Osteocyte (in vitro differentiated cells): ENCODE measurements at places on chromosomes 2 and 18.

DNA sequence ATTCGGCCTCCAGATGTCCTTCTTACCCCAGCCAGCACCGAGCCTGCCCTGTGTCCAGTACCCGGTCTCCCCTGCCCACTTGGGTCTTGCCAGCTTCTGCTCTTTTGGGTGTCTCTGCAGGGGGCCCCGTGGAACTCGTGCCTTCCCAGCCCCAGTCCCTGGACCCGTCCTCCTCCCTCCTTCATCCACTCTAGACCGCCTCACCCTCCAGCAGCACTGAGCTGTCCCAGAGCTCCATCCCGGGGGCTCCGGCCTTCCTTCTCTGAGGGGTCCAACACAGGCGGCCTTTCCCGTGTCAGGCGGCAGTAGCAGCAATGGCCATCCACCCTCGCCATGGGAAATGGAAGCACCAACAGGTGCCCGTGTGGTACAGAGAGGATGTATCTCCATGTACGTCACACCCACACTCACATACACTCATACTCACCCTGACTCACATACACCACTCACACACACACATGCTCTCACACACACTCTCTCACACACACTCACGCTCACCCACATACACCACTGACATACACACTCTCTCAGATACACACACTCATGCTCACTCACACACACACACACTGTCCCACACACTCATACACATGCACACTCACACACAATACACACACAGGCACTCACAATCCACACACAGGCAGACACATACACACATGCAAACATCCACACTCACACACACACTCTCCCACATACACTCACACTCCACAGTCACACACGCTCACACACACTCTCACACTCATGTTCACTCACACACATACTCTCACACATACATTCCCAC lies 827.5 kb upstream of the SALL3 start:
- no peaks in the 10 kb centered on the region for H3K36me3 ChIP-seq
- H3K4me3 ChIP-seq = no peak overlapping the region
- no peak for DNase-seq
- no peaks in the 10 kb centered on the region for H3K27me3 ChIP-seq
- H3K4me1 ChIP-seq = no peaks in the 10 kb centered on the region

DNA sequence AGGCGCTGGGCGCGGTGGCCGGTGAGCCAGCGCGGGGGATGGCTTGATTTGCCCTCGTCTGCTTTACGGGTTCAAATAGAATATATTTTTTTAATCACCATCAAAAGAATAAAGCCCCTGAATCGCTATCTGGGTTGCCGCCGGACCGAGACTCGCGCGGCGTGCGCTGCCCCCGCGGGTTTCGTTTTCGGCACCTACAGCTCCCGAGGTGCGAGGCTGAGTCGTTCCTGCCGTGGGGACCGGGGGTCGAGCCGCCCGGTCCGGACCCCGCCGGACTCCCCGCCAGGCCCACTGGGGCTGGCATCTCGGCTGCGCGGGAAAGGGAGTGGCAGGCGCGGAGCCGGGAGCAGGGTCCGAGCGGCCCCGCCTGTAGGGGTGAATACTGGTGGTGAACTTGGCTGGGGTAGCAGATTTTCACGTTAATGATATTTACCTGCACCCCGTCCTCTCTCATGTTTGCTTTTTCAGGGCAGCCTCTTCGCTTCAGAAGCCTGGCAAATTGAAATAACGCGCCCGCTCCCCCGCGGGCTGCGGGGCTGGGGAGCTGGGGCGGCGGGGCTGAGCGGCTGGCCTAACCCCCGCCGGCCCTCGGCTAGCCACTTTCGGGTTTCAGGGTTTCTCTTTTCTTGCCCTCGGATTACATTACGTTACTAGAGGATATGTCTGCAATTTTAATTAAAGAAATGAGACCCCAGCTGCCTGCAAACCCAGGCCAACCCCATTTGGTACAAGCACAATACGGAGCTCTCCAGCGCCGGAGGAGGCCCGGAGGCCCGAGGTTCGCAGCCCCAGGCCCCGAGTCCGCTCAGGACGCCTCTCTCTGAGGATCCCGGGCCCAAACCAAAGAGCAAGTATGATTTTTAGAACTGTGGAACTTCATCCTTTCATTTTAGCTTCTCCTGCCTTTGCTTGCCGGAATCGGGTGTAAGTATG lies 1.7 kb upstream of the CELF4 start:
- peaks cover 14% of the 10 kb centered on the region for H3K4me1 ChIP-seq
- no peaks in the 10 kb centered on the region for H3K36me3 ChIP-seq
- no peak for DNase-seq
- no peak overlapping the region for H3K27ac ChIP-seq

- no peak overlapping the region for H3K27ac ChIP-seq
- H3K36me3 ChIP-seq = peaks cover 2% of the 10 kb centered on the region
- H3K27me3 ChIP-seq = no peaks in the 10 kb centered on the region
- no peak overlapping the region for H3K4me3 ChIP-seq
Measured at GRCh38 chr2:28209261-28209691, 183.4 kb upstream of the FOSL2 start.

DNA sequence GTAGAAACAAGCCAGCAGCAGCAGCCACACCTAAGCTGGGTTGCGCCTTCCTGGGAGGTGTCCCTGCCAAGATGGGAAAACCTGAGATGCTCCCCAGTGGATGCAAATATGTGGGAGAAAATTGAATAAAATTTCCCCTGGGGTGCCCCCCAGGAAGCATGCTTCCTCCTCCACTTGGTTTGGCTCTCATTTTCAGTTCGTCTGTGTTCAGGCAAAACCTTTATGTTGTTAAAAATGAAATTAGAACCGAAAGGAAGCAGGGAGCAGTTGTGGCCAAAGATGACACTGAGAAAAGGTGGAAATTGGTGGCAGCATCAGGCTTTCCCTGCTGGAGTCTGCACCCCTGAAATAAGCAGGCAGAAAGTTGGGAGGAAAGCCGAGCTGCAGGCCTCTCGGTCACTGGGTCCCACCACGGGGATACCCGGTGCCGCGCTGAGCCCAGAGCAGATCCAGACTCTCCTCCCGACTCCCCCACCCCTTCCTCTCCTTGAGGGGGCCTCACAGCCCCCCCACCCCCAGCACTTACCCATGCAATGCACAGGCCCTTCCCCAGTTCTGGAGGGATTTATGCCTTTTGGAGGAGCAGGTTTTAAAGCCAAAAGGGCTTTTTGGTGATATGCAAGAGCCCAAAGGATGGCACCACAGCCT lies 267.7 kb upstream of the SPRED2 start:
- peaks cover 16% of the 10 kb centered on the region for H3K27me3 ChIP-seq
- H3K36me3 ChIP-seq = no peaks in the 10 kb centered on the region
- no peak for DNase-seq
- no peak overlapping the region for H3K4me3 ChIP-seq

DNA sequence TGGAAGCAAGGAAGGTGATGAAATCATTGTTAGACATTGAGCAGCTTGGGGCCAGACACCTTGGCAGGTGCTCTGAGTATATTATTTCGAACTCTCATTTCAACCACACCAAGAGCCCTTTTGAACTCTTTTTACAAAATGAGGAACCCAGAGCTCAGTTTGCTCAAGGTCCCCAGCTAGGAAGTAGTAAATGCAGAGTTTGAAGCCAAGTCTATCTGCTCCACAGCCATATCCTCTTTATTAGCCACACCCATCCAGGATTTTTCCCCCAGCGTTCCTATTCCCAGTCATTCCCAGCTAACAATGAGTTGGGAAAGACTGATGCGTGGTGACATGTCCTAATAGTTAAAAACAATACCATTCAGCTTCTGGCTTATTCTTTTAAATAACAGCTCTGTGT lies 40.2 kb downstream of the SEMA4F start:
- DNase-seq = no peak
- H3K4me1 ChIP-seq = peaks cover 2% of the 10 kb centered on the region
- peaks cover 26% of the 10 kb centered on the region for H3K27me3 ChIP-seq
- no peaks in the 10 kb centered on the region for H3K36me3 ChIP-seq
- no peak overlapping the region for H3K4me3 ChIP-seq
- no peak overlapping the region for H3K27ac ChIP-seq

DNA sequence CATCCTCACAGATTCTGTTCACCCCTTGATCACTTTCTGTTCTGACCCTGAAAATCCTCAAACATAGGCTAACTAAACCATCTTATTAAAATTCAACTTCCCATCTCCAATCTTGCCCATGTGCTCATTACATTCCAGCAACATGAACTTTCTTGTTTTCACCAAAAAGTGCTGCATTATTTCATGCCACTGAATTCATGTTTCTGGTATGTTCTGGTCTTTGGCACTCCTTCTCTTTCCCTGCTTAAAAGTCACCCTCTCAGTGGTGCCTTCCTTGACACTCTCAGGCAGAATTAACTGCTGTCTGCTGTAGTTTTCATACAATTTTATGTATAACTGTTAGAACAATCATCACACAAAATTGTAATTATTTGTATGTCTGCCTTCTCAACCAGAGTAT lies 247.7 kb upstream of the RBMS1 start:
- no peaks in the 10 kb centered on the region for H3K27me3 ChIP-seq
- H3K4me3 ChIP-seq = no peak overlapping the region
- H3K27ac ChIP-seq = no peak overlapping the region

DNA sequence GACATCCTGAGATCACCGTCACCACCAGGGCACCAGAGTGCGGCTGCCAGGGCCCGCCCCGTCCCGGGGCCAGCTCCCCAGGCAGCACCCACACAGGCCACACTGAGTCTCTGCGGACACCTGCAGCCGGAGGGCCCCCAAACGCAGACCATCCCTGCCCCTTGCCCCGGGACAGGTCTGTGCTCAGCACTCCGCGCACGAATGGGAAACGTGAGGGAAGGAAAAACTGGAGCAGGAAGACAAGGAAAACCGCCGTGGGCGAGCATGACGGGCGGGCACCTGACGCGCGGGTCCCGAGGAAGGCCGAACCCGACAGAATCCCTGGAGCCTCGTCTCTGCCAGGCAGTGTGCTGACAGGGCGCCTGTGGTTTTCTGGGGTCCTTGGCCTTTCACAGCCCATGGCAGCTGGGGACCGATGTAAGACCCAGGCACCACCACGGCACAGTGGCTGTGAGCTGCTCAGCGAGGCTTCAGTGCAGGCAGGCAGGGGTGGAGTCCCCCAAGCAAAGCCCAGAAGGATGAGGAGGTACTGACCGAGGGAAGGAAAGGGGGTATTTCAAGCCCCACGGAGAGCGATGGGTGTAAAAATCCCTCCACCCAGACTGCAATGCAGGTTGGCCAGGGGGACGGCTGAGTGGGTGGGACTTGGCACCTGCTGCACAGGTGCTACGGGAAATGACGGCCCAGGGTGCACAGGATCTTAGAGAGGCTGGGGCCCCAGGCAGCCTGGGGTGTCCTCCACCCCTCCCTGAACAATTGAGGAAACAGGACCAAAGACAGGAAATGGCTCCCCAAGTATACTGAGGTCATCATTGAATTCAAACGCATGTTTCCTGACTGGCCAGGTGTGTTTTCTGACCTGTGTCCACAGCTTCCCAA lies 59.0 kb downstream of the PXDN start:
- H3K27me3 ChIP-seq = no peaks in the 10 kb centered on the region
- H3K27ac ChIP-seq = peak overlapping the region; percentile 74

DNA sequence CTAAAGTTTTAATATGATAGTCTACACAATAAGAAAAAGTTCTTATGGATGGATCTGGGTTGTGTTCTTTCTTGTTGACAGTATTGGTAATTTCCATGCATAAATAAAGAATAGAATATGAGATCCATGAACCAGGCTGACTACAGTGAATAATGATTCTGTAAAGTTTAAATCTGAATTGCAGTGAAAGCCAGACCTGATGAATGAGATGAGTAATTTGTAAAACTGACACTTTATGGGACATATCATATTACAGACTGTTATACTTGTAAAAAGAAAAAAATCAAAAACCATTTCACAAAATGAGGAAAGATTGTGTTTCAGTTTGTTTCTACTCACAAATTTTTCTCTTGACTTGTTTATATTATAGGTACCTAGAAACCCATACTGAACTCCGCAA lies 164.9 kb upstream of the SCN7A start:
- H3K27me3 ChIP-seq = peaks cover 4% of the 10 kb centered on the region
- no peak for DNase-seq
- H3K36me3 ChIP-seq = no peaks in the 10 kb centered on the region
- no peak overlapping the region for H3K4me3 ChIP-seq
- H3K4me1 ChIP-seq = peaks cover 6% of the 10 kb centered on the region
- H3K27ac ChIP-seq = no peak overlapping the region

DNA sequence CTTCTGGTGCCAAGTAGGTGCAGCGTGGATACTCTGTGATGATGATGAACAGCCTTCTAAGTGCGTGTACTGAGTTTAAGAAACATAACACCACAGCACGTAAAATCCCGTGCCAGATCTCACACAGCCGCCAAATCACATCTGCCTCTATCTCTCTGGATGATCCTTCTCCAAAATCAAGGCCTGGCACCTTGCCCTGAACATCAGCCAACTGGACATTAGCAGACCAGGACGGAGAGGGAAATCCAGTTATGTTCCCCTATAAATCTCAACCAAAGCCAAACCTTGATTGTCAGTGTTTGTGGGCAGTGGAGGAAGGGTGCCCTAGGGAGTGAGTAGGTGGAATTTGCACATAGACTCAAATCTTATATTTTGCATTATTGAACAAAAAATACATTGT lies 164.3 kb downstream of the MIB1 start:
- DNase-seq = no peak
- no peak overlapping the region for H3K4me3 ChIP-seq
- H3K27me3 ChIP-seq = peaks cover 32% of the 10 kb centered on the region
- H3K36me3 ChIP-seq = no peaks in the 10 kb centered on the region

- peak overlapping the region; percentile 39 for H3K4me3 ChIP-seq
- DNase-seq = no peak
- peak overlapping the region; percentile 50 for H3K27ac ChIP-seq
- H3K36me3 ChIP-seq = no peaks in the 10 kb centered on the region
Measured at GRCh38 chr18:68721681-68722583, 7.0 kb upstream of the TMX3 start.

- H3K36me3 ChIP-seq = no peaks in the 10 kb centered on the region
- H3K27me3 ChIP-seq = peaks cover 4% of the 10 kb centered on the region
- H3K4me1 ChIP-seq = no peaks in the 10 kb centered on the region
- H3K27ac ChIP-seq = no peak overlapping the region
Measured at GRCh38 chr2:183267148-183267827, 143.0 kb downstream of the NUP35 start.

DNA sequence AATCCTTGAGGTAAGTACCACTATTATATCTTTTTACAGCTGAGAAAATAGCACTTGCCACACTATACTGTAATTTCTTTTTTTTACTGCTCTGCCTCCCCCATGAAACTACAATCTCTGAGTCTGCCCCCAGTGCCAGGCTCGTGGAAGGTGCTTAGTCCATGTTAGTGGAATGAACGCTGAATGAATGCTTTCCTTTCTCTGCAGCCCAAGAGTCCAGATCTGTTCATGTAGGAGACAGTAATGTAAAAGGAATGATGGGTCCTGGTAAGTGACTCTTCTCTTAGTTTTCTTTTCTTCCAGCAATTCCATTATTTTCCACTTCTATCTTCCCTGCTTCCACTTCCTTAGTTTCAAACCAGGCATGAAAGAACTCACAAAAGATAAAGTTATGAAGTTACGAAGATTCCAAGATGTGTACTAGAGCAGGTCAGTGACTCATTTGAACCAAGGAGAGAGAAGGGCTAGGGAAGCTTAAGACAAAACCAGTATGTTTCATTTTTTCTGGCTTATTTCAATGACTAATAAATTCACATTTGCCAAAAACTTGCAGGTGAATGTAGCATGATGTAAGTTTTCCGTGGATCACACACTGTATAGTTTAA lies 46.0 kb downstream of the ARHGEF33 start:
- no peaks in the 10 kb centered on the region for H3K36me3 ChIP-seq
- H3K27me3 ChIP-seq = peaks cover 5% of the 10 kb centered on the region
- no peak for DNase-seq
- H3K27ac ChIP-seq = no peak overlapping the region
- no peaks in the 10 kb centered on the region for H3K4me1 ChIP-seq

- H3K27me3 ChIP-seq = no peaks in the 10 kb centered on the region
- no peak overlapping the region for H3K4me3 ChIP-seq
- H3K36me3 ChIP-seq = no peaks in the 10 kb centered on the region
- peak; percentile 84 for DNase-seq
- no peak overlapping the region for H3K27ac ChIP-seq
Measured at GRCh38 chr2:88283886-88284592, 113.9 kb downstream of the THNSL2 start.
